Activated naive CD8-positive, alpha-beta T cell treated with anti-CD3 and anti-CD28 coated beads, Interleukin-2, amount 10 ng/mL, durations not matched to agents 7 days and 5 days (primary cell): ENCODE measurements at places on chromosomes 16 and 17.

DNA sequence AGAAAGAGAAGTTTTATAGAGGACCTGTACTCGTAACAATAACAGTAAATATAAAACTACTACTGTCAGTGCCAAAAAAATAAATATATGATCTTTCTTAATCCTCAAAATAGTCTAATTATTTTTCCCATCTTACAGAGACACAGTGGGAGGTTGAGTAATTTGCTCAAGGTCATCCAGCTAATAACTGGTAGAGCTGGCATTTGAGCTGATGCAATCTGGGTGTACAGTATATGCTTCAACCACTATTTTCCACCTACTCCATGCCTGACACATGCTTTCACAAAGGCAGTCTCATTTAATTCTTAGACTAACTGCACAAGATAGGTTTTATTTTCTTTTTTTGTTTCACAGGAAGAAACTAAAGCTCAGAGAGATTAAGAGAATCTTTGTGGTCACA is 33.6 kb downstream of the PIGL start:
- no peak for DNase-seq

DNA sequence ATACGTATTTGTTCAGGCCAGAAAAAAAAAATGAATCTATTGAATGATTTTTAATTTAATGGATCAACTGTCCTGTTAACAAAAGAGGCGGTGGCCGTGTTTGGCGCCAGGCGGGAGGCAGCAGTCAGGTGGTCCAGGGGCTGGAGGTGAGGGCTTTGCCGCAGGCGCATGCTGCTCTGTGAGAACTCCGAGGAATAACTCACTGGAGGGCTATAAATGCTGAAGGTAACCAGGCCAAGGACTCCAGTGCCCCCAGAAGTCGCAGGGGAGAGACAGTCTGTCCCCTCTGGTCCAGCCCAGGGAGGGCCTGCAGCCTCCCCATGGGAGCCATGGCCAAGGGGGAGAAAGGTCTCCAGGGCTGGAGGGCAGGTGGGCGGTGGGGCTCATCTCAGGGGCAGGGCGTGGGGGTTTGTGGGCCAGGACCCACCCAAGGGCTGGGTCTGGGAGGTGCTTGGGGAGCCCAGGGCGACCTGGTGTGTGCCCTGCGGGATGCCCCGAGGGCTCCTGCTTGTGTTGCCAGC is 7.1 kb upstream of the BAHCC1 start:
- no peak for DNase-seq

DNA sequence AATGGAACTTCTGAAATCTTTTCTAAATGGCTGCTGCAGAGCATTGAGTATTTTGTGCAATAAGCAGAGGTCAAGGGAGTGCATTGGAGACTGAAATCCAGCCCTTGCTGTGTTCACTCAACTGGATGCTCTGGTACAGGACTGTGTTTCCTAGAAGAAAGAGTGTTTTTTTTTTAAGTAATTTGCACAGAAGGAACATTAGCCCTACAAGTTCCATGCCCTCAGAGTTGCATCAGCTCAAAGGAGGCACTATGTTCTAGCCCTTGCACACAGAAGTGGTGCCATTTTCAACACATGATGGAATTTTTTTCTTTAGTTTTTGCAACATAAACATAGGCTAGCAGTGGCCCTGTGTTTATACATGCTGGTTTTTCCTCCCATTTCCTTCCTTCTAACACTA is 144.1 kb upstream of the HLF start:
- DNase-seq = no peak

DNA sequence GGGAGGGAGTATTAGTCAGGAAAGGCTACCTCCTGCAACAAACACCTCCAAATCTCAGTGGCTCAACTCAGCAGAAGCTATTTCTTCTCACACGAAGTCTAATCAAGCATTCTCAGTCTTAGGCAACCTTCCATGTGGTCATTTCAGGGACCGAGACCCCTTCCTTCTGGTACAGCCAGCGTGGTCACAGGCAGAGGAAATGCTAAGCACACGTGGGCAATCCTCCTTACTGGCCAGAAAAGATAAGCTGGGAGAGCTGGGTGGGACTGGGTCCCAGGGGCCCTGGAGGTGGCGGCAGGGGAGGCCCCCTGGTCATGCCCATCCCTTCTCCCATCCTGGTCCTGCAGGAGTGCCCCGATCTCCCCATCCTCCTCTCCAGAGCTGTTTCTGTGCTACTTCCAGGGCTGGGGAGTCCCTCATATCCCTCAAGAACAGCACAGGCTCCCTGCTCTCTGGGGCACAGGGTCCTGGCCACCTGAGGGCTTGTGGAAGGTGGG is 5.7 kb upstream of the CX3CL1 start:
- DNase-seq = no peak

GRCh38 chr17:49996495-49997300 is 1.7 kb upstream of the DLX3 start:
- DNase-seq = peak; percentile 82

DNA sequence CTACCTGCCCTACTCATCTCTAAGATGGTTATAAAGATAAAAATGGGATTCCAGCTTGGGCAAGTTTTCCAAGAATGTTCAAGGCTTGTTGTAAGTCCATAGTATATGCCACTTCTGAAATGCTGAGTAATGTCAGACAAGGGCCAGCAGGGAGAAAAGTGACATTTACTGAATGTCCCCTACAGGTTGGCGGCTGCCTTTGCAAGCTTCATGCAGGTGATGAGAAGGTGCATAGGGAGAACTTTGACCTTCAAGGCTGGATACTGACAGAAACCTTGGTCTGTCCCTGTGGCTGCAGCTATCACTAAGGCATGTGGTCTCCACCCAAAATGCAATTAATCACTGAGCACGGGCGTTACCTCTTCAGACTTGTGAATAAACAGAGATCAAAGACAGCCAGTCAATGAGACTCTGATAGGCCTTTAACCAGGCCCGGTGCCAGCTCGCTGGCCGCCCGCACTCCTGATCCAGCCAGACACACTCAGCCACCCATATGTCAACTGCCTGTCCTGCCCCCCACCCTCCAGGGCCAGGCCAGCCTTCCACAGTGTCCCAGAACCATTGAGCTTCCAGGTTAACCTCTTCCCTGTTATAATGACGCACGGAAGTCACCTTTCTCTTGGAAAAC is 26.8 kb upstream of the AXIN2 start:
- no peak for DNase-seq

DNA sequence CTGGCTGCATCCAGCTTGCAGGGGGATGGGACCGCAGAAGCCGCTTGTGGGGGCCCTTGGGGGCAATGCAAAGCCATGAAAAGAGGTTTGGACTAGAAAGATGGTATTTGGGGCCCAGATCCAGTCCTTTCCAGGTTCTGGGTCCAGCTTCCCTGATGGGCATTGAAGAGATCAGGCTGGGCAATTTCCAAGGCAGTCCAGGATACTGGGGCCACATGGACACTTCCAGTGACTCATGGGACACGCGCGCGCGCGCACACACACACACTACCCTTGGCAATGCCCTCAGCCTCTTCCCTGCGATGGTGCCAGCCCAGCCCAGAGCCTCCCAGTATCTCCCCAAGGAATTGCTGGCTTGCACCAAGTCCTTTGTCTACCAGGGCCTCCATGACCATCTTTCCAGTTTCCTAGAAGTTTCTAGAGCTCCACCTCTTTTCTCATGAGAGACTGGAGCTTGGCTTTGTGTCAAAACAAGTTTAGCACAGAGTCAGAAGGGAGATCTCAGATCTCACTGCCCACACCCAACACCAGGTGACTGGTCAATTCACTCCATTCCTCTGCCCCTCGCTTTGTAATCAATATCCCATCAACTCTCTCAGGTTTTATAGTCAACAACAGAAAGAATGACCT is 44.3 kb downstream of the WNT3 start:
- DNase-seq = peak; percentile 18

DNA sequence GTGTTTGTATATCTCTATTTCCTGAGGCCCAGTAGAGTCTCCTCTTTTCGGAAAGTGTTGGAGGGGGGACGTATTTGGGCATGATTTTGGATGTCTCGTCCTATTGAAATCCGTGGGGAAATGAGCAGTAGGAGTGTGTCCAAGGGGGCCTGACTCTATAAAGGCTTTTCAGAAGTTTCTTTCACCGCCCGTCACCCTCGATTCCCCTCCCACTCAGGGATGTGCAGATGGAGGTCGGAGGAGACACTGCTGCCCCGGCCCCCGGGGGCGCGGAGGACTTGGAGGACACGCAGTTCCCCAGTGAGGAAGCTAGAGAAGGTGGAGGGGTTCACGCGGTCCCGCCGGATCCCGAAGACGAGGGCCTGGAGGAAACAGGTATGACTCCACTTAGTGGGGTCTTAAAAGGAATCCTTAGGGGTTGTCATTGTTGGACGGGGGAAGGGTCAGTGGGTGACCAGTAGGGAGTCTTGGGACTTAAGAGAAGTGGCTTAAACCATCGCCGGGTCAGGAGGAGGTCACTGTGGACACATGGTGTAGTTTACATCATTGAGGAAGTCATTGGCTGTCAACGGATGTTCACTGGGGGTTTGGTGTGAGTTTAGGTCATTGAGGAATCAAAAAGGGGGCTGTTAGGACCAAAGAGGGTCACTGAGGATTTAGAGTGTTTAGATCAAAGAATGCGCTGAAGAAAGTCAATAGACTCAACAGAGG is 424 bp downstream of the MON1B start:
- DNase-seq = peak; percentile 56

DNA sequence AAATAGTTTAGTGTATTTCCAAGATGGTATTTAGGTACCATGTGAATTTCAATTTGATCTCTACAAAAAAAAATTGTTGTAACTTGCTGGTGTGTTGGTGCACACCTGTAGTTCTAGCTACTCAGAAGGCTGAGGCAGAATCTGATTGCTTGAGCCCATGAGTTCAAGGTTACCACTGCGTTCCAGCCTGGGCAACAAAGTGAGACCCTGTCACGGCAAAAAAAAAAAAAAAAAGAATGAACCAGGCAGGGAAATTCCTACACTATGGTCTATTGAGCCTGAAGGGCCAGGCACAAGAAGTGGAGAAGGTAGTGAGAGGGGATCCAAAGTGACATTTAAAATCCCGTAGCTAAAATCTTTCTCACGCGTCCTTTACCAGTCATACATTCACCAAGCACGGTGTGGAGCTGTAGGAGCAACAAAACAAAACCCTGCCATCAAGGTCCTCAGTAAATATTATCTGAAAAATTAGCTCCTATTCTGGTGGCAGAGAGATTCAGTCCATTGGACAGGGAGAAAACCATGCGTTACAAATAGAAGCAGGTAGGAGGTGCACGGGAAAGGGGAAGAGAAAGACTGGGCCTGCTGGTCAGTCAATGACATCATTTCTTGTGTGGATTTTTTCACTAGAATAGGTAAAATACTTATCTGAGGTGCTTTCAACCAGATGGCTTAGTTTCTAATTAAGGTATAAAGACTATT is 27.3 kb downstream of the TXNDC11 start:
- no peak for DNase-seq

- DNase-seq = no peak
These were observed 30.5 kb downstream of the IQCK start for GRCh38 chr16:19748389-19749168.

- peak; percentile 45 for DNase-seq
These were observed 2.7 kb downstream of the PLEKHH3 start for GRCh38 chr17:42673885-42674754.

- no peak for DNase-seq
These were observed 42.4 kb downstream of the PPL start for GRCh38 chr16:4894276-4895150.

DNA sequence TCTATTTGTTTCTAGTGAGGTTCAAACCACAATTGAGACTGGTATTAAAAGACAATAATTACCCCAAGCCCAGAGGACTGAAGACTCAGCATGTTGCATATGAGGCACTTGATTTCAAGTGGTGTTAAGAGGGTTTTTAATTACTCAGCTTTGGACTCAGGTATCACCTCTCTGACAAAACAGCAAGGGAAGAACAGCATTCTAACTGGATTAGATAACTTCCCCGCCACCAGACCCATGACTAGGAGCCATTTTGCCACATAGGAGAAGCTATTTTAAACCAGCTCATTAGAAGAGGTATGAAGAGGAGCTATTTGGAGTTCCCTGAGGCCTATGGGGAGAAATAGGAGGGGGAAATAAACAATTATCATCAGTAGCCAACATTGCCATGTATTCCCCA is 226.1 kb upstream of the TOX3 start:
- no peak for DNase-seq

DNA sequence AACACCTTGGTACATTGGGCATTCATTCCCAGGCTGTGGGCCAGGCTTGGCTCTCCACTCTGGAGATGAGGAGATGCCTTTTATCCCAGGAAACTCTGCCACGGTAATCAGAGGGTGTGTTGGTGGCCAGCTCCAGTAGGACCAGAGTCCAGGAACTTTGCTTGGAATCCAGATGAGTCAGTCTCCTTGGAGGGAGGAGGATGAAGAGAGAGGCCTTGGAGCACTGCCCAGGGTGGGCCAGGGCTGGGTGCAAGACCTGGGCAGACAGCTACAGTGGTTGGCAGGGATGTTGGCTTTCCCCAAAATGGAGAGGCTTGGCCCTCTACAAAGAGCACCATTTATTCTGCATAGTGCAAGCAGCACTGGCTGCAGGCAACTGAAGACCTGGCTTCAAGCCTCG is 209.0 kb downstream of the RGS9 start:
- DNase-seq = no peak

GRCh38 chr16:49530427-49530970 is 156.9 kb downstream of the C16orf78 start:
- no peak for DNase-seq

GRCh38 chr16:4270595-4270994 is 2.2 kb downstream of the TFAP4 start:
- DNase-seq = no peak

GRCh38 chr17:8163978-8164814 is 1.4 kb upstream of the VAMP2 start:
- DNase-seq = peak; percentile 80

- no peak for DNase-seq
These were observed 18.3 kb downstream of the COQ7 start for GRCh38 chr16:19085679-19086200.

- no peak for DNase-seq
These were observed 9.8 kb upstream of the TNRC6C start for GRCh38 chr17:77948690-77949114.

- DNase-seq = no peak
These were observed 81.8 kb downstream of the SPACA3 start for GRCh38 chr17:33073416-33073815.

- DNase-seq = no peak
These were observed 22.2 kb downstream of the SEC14L1 start for GRCh38 chr17:77163001-77163400.

DNA sequence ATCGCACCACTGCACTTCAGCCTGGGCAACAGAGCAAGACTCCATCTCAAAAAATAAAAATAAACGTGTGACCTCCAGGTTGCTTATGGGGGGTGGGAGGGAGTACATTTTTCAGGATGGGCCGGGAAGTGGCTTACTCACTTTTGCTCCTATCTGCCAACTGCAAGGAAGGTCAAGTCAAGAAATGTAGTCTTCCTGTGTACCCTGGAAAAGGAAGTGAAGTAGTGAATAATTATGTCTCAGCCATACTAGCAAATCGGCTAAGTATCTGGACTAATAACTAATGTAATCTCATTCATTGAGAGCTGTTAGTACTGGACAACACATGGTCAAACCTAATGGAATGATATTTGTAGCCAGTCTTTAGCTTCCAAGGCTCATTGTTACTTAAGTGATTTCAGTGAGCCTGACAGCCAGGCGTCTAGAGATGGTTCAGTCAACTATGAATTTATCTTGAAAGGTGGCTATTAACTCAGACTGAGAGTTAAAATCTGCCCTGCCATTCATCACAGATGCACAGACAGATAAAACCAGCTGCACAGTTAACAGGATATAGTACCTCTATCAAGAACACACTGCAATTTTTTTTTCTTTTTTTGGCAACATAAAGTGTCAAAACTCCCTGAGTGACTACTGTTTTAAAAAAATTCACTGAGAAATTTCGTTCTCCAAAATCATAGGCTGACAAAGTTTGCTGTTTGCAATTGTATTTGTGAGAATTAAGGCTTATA is 3.7 kb upstream of the TACO1 start:
- DNase-seq = no peak

- no peak for DNase-seq
These were observed 19.2 kb upstream of the SMIM5 start for GRCh38 chr17:75614006-75614405.
